ENCODE measurements at places on chromosomes 6 and 20. TPM values are rescaled to one million over a fixed set of nuclear protein-coding genes. Genes with fewer than 3 reads are reported as not detected.

The GCLC gene
- 45.9 TPM for total RNA-seq

- peaks cover 26% of the 10 kb centered on the region for H3K27me3 ChIP-seq
- H3K36me3 ChIP-seq, result no peaks in the 10 kb centered on the region
- H3K4me3 ChIP-seq, result no peak overlapping the region
- no peak overlapping the region for H3K27ac ChIP-seq
These were observed 74.8 kb upstream of the SIRPA start for GRCh38 chr20:1820138-1821079.

DNA sequence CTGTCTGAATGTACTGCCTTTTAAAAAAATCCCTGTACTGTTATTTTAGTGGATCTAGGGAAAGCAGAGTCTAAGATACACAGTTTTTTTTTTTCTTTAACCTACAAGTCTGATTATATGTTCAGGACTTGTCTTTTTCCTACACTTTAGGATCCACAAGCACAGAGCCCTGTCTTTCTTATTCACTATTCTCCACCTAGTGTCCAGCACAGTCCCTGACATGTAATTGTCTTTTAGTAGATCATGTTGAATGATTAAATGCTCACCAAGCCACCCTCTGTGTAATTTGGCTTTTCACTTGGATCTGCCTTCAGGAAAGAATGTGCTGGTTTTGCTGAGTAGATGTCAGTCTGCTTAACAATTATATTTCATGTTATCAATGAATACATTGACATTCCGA, 35.8 kb upstream of the YWHAB start:
- H3K4me3 ChIP-seq, result no peak overlapping the region
- H3K27ac ChIP-seq, result no peak overlapping the region
- no peaks in the 10 kb centered on the region for H3K4me1 ChIP-seq
- DNase-seq, result no peak
- peaks cover 75% of the 10 kb centered on the region for H3K27me3 ChIP-seq

The BPIFB1 gene
- 8.5 TPM for total RNA-seq

The ULBP3 gene
- total RNA-seq, result 8.4 TPM

The ADNP gene
- 103 TPM for total RNA-seq

DNA sequence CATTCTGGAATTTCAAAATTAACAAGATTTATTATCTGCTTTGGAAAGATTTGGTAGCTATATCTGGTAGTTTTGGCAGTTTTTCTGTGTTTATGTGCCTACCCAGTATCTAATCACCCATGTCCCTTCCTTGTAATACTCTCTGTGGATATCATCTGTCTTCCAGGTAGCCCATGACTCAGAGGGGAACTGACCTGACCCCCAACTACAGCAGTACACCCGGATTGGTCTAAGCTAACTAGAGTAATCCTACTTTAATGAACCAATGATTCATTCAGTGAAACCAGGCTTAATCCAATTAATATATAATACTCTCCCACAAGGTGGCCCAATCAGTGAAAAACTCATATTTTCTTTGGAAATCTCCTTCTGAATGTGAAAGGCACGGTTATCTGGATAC, 295.3 kb upstream of the SULF2 start:
- H3K4me3 ChIP-seq, result no peak overlapping the region
- DNase-seq, result no peak
- H3K4me1 ChIP-seq, result no peaks in the 10 kb centered on the region
- no peaks in the 10 kb centered on the region for H3K36me3 ChIP-seq
- peaks cover 58% of the 10 kb centered on the region for H3K27me3 ChIP-seq

The REM1 gene
- not detected for total RNA-seq

DNA sequence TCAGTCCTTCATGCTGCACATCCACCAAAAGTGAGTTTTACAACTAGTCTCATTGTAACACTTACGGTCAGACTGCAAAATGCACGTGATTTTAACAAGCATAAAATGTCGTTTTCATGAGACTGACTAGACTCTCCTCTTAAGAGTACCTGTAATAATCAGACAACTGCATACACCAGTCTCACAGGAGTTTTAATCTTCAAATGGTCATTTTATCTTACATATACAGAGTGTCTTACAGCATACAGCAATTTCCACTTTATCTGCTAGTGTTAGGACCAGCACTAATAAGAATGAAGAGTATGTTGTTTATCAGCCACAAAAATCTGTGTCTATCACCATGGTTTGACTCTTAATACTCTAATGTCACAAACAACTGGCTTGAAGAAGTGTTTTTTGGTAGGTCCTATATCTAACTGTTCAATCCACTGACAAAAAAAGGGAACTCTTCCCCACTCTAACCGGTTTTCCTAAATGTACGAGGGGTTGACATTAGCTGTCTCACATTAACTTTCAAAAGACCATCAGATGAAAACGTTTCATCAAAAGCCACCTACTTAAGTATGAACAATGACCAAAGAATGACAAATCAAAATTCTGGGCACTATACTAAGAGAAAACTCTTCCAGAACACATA, 1.5 kb upstream of the ASF1A start:
- peak overlapping the region; percentile 99 for H3K4me3 ChIP-seq
- peaks cover 12% of the 10 kb centered on the region for H3K4me1 ChIP-seq

DNA sequence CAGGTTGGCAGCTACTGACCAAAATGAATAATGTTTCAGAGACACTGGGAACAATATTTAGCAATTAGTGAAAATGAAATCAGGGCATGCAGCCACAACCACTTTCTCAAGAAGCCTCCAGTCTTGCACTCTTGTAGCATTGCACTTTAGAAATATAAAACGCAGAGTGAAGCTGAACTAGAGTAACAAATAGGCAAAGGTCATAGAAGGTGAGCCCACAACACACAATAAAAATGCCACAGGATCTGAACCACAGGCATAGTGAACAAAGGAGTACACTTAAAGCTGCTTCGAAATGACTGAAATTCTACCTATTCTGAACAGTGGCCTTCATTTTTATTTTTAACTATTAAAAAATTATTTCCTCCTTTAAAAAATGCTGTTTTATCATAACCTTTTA, 25.0 kb downstream of the DDO start:
- no peak overlapping the region for H3K4me3 ChIP-seq
- H3K4me1 ChIP-seq, result peaks cover 8% of the 10 kb centered on the region
- no peak for DNase-seq
- H3K27me3 ChIP-seq, result no peaks in the 10 kb centered on the region
- H3K27ac ChIP-seq, result no peak overlapping the region

GRCh38 chr20:18057101-18057993, at the start of gene OVOL2:
Gene OVOL2 (minus strand): TSS chr20:18057916. CDS start chr20:18057634, 282 bp downstream.
- H3K4me1 ChIP-seq, result no peaks in the 10 kb centered on the region

- no peaks in the 10 kb centered on the region for H3K27me3 ChIP-seq
- no peaks in the 10 kb centered on the region for H3K4me1 ChIP-seq
- no peak for DNase-seq
These were observed 38.6 kb upstream of the RPP40 start for GRCh38 chr6:5042436-5042835.

DNA sequence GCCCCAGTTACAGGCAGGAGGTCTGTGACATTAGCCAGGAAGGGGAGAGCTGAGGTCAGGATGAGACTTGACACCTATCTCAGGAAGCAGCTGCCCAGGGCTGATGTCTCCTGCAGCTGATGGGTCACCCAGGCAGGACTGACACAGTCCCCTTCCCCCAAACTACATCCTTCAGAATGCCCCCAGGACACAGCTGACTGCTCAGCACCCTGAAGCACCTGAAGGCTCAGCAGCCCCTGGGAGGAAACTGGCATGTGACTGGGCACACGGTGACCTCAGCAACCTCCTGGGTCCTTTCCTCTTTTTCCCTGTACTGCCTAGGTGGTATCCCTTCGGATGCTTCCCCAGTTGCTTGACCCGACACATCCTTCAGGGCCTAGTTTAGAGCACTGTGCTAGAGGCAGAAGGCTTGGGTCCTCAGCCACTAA, 1.9 kb downstream of the SDC4 start:
- no peaks in the 10 kb centered on the region for H3K27me3 ChIP-seq
- H3K4me3 ChIP-seq, result peak overlapping the region; percentile 95
- peaks cover 49% of the 10 kb centered on the region for H3K4me1 ChIP-seq
- DNase-seq, result no peak
- H3K27ac ChIP-seq, result peak overlapping the region; percentile 99

The GNRH2 gene
- total RNA-seq, result 1.7 TPM

GRCh38 chr20:12413116-12413515, 495.4 kb downstream of the BTBD3 start:
- no peaks in the 10 kb centered on the region for H3K27me3 ChIP-seq
- H3K4me1 ChIP-seq, result peaks cover 29% of the 10 kb centered on the region
- no peak overlapping the region for H3K4me3 ChIP-seq
- H3K36me3 ChIP-seq, result no peaks in the 10 kb centered on the region
- no peak overlapping the region for H3K27ac ChIP-seq
- DNase-seq, result no peak

- H3K4me3 ChIP-seq, result no peak overlapping the region
- peak; percentile 17 for DNase-seq
- peaks cover 5% of the 10 kb centered on the region for H3K36me3 ChIP-seq
- H3K27ac ChIP-seq, result peak overlapping the region; percentile 64
- peaks cover 27% of the 10 kb centered on the region for H3K4me1 ChIP-seq
- no peaks in the 10 kb centered on the region for H3K27me3 ChIP-seq
These were observed 192.2 kb upstream of the EXOC2 start for GRCh38 chr6:885051-885590.

- DNase-seq, result no peak
- H3K27me3 ChIP-seq, result no peaks in the 10 kb centered on the region
- no peak overlapping the region for H3K4me3 ChIP-seq
- H3K4me1 ChIP-seq, result no peaks in the 10 kb centered on the region
These were observed 36.5 kb downstream of the PLCG1 start for GRCh38 chr20:41173791-41174341.

GRCh38 chr6:91782802-91783201, 1195.9 kb upstream of the MAP3K7 start:
- H3K36me3 ChIP-seq, result no peaks in the 10 kb centered on the region
- no peak overlapping the region for H3K27ac ChIP-seq
- no peak for DNase-seq

DNA sequence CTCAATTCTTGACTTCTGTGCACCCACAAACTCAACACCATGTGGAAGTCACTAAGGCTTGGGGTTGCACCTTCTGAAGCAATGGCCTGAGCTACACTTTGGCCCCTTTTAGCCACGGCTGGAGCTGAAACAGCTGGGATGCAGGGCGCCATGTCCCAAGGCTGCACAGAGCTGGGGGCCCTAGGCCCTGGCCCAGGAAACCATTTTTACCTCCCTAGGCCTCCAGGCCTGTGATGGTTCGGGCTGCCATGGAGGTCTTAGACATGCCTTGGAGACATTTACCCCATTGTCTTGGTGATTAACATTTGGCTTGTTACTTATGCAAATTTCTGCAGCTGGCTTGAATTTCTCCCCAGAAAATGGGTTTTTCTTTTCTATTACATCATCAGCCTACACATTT, 86.9 kb downstream of the MTFR2 start:
- H3K27ac ChIP-seq, result no peak overlapping the region
- H3K27me3 ChIP-seq, result no peaks in the 10 kb centered on the region
- no peak overlapping the region for H3K4me3 ChIP-seq
- H3K36me3 ChIP-seq, result no peaks in the 10 kb centered on the region
- DNase-seq, result no peak
- H3K4me1 ChIP-seq, result no peaks in the 10 kb centered on the region

GRCh38 chr6:153328194-153328593, 197.1 kb upstream of the RGS17 start:
- peak; percentile 32 for DNase-seq
- no peak overlapping the region for H3K27ac ChIP-seq
- no peaks in the 10 kb centered on the region for H3K36me3 ChIP-seq
- H3K4me1 ChIP-seq, result no peaks in the 10 kb centered on the region
- H3K4me3 ChIP-seq, result no peak overlapping the region

DNA sequence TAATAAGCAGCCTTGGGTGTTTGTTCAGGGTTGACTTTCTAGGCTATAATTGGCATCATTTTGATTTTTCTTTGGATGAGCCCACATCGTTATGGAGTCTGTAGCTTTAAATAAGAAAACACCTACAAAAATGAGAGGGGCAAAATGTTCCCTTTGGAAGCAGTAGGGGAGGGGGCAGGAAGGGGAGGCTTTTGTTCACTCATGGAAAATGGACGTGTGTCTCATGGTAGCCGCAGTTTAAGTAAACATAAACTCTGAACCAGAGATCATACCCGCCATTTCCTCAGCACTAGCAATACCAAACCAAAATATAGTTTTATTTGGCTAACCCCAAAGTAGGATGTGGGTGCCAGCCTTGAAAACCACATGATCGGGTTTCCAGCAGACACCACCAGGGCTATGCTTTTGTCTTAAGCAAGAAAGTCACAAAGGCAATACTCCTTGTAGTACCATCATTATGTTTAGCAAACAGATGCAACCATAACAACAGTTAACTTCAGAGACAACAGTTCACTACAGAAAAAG, 572.5 kb upstream of the JAG1 start:
- no peak for DNase-seq
- no peaks in the 10 kb centered on the region for H3K4me1 ChIP-seq
- H3K36me3 ChIP-seq, result no peaks in the 10 kb centered on the region
- no peak overlapping the region for H3K4me3 ChIP-seq

DNA sequence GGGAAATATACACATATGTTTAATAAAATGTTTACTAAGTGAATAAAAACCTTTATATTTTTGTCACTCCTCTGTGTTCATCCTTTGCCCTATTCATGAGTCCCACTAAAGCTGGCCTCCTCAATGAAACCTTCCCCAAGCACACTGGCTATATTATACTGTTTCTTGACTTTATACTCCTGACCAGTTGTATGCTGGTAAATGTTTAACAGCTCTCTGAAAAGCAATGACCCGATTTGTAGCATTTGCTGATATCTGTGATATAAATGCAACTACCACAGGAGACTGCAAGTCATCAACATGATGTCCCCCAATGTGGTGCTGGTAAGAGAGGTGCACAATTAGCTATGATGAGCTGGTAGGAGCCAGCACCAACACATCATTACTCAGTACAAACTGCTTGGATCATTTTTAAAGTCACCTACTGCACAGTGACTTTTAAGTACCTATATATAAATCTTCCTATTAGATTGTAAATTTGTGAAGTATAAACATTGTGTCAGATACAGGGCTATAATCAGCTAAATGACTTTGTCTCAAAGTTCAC, 64.6 kb upstream of the MCM9 start:
- no peaks in the 10 kb centered on the region for H3K27me3 ChIP-seq
- no peaks in the 10 kb centered on the region for H3K36me3 ChIP-seq
- no peaks in the 10 kb centered on the region for H3K4me1 ChIP-seq
- H3K4me3 ChIP-seq, result no peak overlapping the region

DNA sequence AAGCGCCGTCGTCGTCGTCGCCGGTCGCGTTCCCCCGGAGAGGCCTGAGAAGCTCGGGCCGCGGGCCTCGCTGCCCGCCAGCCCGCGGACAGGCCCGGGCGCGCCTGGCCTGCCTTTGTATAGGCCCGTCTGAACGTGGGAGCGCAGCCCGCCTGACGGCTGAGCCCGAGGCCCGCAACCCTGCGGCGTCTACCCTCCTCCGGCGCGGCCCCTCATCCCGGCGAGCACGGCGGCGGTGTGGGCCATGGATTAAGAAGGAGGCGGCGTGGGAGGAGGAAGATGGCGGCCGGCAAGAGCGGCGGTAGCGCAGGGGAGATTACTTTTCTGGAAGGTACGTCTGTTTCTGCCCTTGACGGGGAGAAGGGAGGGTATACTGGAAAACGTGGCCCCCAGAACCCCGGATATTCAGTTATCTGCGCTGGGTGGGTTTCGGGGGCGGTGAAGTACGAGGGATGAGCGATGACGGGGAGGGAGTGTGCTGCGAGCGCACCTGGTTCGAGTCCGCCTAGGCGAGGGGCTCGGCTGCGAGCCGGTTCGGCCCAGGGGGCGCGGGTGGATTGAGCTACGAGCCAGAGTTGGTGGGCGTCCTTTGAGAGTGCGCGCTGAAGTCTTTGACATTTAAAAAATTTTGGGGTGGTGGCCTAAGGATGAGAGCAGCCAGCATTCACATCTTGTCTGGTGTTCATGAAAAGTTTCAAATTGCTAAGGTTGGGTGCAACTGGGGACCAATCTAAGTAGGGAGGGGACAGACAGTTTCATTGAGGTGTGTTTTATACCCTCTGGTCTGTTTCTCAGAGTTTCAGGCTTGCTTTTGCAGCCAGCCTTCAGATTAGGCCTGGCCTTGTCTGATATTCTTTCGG, 796 bp downstream of the SENP6 start:
- H3K4me3 ChIP-seq, result peak overlapping the region; percentile 81
- H3K36me3 ChIP-seq, result peaks cover 26% of the 10 kb centered on the region
- no peaks in the 10 kb centered on the region for H3K27me3 ChIP-seq
- DNase-seq, result peak; percentile 38
